Activated T-cell treated with anti-CD3 and anti-CD28 coated beads for 1 hour (primary cell): ENCODE measurements at places on chromosomes 12 and 14.

- no peak for DNase-seq
Measured at GRCh38 chr14:44417809-44418208, 89.3 kb downstream of the FSCB start.

GRCh38 chr12:25775968-25776367 is 182.5 kb upstream of the RASSF8 start:
- no peak for DNase-seq

- no peak for DNase-seq
Measured at GRCh38 chr14:85596562-85596961, 66.6 kb downstream of the FLRT2 start.

DNA sequence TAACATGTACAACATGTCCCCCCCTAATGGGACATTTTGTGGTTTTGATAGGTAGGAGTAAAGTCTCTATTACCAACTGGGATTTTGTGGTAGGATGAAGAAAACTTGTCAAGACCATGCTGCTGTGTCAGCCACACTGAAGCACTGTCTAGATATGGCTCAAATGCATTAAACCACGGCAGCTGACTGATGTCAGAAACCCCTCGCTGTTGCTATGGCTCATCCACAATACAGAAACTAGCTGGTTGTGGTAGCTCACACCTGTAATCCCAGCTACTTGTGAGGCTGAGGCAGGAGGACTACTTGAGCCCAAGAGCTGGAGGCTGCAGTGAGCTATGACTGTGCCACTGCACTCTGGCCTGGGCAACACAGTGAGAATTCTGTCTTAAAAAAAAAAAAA is 40.1 kb downstream of the PAPLN start:
- no peak for DNase-seq

GRCh38 chr14:28911521-28911920 is 144.9 kb downstream of the FOXG1 start:
- DNase-seq, result no peak

DNA sequence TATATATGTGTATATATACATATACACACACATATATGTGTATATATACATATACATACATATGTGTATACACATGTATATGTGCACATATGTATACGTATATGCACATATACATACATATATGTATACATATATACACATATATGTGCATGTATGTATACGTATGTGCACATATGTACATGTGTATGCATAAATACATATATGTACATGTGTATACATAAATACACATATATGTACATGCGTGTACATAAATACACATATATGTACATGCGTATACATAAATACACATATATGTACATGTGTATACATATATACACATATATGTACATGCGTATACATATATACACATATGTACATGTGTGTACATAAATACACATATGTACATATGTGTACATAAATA is 33.3 kb upstream of the ZNF740 start:
- DNase-seq, result no peak

- no peak for DNase-seq
Measured at GRCh38 chr14:76918256-76918781, 92.1 kb downstream of the LRRC74A start.

DNA sequence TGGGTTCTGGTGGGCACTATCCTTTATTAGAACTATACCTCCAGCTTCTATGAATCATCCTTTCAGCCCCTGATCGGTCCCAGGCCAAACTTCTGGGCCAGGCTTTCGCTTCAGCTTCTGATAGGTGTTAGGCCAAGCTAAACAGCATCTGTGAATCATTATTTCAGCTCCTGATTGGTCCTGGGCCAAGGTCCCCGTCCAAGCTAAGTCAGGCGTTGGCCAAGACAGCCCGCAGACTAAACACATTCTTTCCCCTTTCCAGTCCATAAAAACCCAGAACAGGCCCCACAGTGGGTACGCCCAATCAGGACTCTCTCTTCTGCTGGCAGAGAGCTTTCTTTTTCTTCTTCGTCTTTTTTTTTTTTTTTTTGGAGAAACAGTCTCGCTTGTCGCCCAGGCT is 1808.9 kb upstream of the SEL1L start:
- DNase-seq, result no peak

DNA sequence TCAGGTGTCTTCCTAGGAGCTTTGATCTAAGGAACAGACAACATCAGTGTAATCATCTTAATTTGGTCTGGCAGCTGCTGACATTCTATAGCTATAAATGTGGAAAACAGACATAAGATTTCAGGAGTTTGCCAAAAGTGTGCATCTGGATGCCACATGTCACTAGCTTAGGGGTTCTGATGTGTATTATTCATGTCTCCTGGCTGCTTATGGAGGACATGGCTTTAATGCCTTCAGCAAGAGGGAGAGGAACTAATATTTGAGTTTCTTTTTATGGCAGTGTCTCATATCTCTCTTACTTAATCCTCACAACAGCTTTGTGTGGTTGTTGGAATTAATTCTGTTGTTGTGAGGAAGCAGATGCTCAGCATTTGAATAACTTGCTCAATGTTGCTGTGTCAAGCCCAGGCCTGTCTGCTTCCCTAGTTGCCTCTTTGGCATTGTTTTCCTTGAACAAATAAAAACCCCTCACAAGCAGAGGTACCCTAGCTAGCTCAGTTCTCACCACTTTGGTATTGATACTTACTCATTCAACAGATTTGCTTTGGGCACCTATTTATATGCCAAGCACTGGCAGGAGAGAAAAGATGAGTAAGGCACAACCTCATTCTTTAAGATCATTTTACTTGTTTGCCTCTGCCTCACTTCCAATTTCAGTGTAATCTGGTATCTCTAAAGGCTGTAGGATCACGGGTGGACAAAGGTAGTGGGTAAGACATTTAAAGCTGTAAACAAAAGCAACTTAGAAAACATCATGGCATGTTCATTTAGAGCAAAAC is 39.8 kb upstream of the EID3 start:
- DNase-seq, result no peak

DNA sequence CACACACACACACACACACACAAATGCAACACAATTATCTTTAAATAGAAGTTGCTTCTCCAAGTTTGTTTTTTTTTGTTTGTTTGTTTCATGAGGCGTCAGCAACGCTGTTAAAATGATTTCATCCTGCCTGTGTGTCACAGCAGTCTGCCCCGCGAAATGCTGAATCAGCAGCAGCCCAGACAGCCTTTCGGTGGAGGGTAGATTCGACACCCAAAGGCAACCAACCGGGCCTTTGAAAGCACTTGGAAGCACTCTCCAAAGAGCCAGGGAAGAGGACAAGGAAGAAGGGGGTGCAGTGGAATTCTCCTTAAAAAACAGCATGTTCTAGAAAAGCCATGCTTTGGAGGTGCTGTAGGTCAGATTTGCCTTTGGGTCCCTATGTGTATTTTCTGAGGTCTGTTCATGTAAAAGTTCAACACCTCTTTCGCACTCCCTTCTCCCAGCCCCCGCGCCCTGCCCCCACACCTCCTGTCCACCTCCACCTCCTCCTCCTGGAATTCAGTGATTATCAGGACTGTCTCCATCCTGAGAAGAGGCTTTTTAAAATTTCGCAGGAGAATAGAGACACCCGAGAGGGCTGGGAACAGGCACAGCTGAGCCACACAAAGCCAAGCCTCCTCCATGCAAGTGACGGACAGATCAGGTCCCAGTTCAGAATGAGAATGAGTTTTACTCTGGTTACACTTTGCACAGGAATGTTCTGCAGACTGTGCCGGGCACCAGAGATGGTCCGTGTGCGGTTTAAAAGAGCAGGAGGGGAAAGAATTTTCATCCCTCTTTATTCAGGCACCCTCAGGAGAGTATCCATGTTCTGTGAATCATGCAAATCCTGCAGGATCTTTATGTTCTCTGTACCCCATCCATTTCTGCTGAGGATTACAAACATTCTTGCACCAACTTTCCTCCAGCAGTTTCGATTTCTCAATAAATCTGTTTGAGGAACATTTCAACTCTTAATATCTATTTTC is 177.9 kb downstream of the ETV6 start:
- no peak for DNase-seq

DNA sequence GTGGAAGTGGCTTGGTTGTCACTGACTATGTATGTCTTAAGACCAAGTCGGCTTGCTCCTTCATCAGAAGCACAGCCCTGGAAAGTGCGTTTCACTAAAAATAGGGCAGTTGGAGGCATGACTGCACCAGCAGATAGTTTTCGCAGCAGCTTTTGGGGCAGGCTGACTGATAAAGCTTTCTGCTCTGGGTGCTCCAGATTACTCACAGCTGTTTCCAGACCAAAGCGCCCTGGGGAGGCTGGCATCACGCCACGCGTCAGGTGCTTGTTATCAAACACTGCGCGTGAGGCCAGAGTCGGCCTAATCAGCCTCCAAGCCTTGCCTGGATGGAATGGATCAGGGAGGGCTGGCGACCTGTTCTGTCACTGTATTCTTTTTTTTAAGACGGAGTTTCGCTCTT is 13.3 kb upstream of the LRRC10 start:
- no peak for DNase-seq

GRCh38 chr14:81454572-81455218 is 54.6 kb upstream of the STON2 start:
- DNase-seq, result no peak

DNA sequence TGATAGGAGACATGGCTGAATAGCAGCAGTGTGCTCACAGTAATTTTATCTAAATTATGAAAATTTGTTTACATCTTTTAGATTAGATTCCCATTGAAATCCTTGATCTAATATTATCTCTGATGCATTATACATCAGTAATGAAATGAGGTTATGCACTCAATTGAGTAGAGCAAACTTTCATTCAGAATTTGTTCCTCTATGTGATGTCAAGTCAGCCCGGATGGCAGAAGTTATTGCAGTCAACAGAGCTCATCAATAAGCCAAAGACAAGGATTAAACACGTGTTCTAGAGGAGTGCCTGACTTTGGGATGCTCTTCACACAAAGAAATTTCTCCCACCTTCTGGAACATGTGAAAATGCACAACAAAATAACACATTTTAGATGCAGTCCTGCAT is 688.8 kb downstream of the TMEM121 start:
- no peak for DNase-seq

DNA sequence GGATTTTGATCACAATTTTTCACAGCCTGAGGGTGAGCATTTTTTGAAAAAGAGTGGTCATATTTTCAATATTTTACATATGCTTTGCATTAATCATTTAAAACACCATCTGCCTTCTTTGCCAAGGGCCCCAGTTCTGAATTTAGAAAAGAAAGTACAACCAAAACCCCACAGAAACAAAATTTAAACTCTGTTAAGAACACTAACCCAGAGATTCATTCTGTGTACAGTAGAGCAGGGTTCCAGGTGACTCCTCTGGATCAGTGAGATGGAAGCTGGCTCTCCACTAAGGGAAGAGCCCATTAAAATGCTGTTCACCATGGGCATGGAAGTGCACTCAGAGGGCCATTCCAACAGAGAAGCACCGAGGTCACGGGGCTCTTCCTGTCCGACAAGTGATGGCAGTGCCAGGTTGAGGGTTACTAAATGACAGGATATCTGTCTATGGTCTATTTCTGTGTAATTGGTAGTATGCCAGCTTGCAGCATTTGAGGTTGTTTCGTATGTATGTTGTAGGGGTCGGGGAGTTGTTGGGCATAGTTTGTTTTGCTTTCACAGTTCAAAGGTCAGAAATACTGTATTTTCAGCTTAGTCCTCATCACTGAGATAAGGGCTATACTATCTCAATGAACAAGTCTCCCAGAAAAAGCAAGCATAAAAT is 95.9 kb downstream of the SLC35F4 start:
- no peak for DNase-seq

DNA sequence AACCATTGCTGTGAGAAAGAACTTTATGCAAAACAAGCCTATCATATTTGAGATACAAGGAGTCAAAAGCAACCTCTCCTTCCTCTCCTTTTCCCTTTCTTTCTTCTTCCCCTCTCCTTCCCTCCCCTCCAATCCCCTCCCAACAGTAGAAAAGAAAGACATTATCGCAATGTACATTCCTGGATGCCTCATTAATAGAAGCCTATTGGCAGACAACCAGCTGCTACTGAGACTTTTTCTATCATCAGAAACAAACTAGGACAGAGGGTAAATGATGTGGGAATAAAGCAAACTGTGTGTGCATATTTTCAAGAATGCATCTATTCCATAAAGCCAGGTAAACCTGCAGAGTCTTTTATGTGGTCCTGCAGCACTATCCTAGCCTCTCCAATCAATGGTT is 237.2 kb downstream of the ITPR2 start:
- no peak for DNase-seq

DNA sequence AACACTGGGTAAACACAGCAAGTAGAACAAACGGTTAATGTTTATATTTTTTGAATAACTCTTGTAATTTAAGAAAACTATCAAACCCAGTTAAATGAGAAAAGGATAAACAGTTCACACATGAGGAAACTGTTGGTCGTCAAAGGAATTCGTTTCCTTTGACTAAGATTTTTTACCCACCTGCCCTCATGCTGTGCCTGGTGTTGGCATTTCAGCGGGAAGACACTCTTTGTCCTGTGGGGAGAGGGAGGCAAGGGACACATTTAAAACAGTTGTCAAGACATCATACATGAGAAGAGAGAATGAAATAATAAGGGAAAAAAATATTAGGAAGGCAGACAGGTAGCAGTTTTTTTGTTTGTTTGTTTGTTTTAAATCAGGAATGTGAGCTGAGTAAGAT is 70.5 kb downstream of the BHLHE41 start:
- DNase-seq, result no peak

DNA sequence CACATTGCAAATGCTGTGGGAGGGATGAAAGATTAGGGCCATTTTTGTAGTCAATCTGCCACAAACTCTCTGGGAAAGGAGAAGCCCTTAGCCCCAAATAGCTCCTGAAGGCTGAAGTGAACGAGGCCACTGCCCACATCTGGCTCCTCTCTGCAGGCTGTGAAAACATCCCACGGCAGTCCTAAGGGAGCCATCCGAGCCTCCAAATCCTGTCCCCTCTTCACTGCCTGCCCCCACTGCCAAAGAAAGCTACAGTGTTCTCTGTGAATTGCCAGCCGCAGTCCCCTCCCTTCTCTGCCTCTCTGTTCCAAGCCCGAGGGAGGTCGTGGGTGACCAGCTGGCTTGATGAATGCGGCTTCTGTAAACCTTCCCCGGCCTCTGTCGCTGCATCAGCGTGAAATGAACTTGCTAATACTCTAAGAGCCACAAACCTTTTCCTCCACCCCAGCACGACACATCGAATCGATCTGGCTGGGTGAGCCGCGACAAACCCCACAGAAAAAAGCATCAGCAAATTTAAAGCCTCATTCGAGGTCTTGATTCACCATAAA is 180.7 kb upstream of the NRXN3 start:
- DNase-seq, result no peak

DNA sequence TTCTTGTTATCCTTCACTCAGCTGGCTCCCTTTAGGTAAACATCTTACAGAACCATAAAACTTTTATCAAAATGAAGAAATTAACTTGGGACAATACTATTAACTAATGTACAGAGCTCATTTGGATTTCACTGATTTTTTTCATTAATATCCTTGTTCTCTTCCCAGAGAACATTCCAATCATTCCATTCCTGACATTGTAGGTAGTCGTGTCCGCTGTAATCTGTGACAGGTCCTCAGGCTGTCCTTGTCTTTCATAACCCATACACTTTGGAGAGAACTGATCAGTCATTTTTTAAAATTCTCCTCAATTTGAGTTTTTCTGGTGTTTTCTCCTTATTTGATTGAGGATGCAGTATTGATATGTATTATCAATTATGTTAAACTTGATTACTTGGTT is 916.8 kb downstream of the GALC start:
- no peak for DNase-seq
